ENCODE measurements at places on chromosomes 3 and 15.

GRCh38 chr3:124429129-124429815, 301.0 kb upstream of the UMPS start:
- no peak for DNase-seq

DNA sequence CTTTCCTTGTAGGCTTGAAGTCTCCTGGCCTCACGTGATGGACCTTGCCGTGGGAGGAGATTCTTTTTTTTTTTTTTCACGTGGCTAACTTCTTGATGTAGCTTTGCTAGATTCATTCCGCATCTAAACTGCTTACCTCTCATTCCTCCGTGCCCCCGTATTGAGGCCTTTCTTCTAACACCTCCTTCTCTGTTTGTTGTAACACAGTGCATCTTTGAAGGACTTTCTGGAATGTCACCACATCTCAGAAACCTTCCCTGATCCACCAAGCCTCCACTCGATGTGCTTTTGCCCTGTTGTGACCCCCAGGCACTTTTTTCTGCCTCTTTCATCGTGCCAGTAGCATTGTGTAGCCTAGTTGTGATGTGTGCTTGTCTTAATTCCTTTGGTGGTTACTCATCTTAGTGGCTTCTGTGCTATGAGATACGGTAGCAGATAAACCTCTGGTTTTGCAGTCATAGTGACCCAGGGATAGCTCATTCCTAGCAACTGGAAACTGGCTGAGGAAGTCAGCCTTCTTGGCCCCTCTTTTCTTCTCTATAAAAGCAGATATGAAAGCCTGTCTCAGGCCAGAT, 1.6 kb upstream of the BNC1 start:
- DNase-seq, result no peak

DNA sequence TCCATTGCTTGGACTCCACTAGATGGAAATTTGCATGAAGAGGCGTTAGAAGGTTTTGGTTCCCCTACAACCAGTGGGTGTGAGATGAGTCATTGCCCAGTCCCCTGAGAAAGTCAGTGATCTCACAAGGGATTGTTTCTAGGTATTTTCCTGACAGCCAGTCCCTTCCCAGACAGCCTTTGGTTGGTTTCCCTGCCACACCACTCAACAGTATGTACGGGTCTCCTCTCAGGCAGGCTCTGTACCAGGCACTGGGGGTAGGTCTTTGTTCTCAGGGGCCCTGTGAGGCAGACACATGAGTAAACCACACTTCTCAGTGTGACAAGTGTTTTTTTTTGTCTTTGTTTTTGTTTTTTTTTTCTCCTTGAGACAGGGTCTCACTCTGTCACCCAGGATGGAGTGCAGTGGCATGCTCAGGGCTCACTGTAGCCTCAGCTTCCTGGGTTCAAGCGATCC, 4.0 kb downstream of the LAMP3 start:
- no peak for DNase-seq

DNA sequence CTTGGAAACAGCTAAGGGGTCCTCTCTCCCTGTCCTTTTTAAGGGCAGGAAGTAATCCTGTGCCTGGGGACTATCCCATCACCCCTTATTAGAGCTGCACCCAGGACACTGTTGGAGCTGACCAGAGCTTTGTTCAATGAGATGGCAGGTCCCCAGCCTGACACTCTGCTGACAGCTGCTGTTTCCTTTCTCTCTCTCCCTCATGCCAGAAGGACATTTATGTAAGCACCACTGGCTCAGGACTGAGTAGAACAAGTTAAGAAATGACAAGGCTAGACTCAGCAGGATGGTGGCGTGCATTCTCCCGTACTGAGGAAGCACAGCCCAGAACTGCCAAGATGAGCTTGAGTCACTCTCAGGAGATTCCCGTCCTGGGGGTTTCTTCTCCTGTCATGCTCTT, 17.3 kb downstream of the GJD2 start:
- no peak for DNase-seq

DNA sequence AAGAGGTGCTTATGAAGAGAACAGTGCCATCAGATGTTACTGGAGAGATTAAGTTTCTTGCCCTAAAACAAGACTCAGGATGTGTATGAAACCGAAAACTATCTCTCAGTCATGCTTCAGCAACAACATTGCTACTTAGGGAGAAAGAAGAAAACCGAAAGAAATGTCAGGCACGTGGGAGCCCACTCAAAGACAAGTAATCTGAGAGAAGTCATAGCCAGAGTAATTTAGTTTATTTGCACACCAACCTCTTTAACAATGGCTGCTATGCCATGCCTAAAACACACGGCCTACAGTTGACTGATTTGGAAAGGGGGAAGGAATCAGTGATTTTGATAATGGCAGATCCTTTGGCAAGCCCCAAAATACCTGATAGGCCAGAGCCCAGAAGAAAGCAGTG, 162.9 kb downstream of the TIGIT start:
- DNase-seq, result no peak

All from Panc1 (cell line).